ENCODE measurements at places on chromosomes 3 and 15.

- no peak for DNase-seq
Observed at GRCh38 chr3:150261958-150262357, 146.1 kb upstream of the TSC22D2 start.

DNA sequence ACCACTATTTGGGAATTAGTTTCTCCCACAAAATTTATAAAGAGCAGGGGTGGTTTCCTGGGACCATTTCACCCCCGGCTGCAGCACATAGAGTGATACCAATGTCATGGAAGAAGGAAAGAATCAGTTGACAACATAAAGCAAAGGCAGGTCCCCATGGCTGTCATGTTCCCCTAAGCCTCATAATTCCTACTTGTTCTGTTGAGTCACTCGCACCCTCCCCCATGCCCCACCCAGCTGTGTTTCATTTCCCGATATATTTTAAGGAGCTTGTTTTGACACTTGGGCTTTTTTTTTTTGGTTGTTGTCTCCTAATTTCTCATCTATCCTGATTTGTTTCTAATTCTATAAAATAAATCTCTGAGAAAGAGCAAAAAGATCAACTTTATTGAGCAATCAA, 24.9 kb downstream of the ERC2 start:
- no peak for DNase-seq

DNA sequence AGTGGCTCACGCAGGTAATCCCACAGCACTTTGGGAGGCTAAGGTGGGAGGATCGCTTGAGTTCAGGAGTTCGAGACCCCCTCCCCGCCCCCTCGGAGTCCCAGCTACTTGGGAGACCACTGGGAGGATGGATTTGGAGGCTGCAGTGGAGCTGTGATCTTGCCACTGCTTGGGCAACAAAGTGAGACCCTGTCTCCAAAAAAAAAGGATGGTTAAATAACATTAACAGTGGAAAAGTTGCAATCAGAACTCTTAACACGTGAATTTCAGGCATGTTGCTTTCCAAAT, 1.4 kb upstream of the TMEM87A start:
- no peak for DNase-seq

- DNase-seq, result peak; percentile 49
Observed at GRCh38 chr3:133956353-133956752, 60.7 kb upstream of the RAB6B start.

- no peak for DNase-seq
Observed at GRCh38 chr3:186540835-186541226, 3.3 kb downstream of the CRYGS start.

DNA sequence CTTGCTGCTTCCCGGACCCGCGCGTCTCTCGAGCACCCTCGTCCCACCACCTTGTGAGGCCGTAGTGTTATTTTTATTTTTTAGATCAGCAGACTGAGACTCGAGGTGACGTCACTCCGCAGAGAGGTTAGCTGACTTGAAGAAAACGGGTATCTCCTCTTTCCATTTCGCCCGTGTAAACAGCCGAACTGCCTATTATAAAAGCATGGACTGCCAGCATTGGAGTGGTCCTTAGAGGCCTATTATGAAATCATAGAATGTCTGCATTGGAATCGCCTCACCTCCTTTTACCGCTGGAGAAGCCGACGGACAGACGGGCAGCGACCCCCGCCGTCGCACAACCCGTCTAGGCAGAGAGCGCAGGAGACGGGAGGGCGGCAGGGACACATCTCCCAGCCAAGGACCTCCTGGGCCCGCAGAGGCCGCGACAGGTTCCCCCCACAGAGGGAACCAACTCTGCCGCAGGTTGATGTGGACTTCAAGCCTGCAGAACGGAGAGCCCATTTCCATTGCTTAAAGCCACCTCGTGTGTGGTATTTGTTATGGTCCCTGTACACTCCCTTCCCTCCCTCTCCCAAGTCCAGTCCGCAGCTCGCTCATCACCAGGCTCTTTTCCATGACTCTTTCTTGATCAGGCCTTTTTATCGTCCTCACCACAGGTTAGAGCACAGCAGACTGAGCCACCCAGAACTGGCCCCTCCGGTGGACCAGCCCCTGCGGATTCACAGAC, 540 bp upstream of the PPP1R2 start:
- peak; percentile 2 for DNase-seq

GRCh38 chr3:79729096-79729495, 38.7 kb downstream of the ROBO1 start:
- DNase-seq, result no peak

- DNase-seq, result no peak
Observed at GRCh38 chr3:15449489-15450224, 22.3 kb downstream of the EAF1 start.

GRCh38 chr15:65386886-65387285, 9.1 kb upstream of the IGDCC3 start:
- DNase-seq, result no peak

GRCh38 chr15:32718821-32719716, 1.3 kb downstream of the GREM1 start:
- no peak for DNase-seq

DNA sequence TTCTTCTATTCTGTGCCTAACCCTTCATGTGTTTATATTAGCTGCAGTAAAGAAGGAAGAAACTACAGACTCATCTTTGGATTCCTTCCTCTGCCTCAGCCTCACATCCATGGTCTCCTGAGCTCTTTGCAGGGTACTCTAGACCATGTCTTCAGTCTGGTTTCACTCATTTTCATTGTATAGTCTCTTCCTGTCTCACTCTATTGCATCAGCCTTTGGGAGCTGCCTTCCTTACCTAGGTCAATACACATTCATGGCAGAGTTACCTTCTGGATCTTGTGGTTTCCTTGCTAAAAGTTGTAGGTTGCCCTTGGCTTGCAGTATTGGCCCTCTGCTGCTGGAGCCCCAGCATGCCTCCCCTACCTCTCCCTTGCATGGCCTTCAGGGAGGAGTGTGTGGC, 31.5 kb upstream of the SCAANT1 start:
- DNase-seq, result no peak

DNA sequence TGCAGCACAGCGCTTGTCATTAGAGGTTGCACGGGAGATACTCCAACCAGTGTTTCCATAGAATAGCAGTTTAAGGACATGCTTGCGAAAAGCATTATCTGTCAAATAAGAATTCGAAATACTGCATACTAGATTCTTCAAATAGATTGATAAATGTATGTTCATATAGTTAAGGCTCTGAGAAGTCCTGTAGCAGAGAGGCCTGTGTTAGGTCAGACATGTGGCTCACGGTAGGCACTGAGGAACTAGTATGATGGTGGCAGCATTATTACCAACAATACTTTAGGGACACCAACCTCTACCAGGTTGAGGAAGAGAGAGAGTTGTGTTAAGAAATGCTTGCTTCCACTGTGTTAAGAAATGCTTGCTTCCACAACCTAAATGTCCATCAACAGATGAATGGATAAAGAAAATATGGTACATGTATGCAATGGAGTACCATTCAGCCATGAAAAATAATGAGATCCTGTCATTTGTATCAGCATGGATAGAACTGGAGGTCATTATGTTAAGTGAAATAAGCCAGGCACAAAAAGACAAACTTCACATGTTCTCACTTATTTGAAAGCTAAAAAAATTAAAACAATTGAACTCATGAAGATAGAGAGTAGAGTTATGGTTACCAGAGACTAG, 14.9 kb downstream of the MTMR14 start:
- DNase-seq, result no peak

DNA sequence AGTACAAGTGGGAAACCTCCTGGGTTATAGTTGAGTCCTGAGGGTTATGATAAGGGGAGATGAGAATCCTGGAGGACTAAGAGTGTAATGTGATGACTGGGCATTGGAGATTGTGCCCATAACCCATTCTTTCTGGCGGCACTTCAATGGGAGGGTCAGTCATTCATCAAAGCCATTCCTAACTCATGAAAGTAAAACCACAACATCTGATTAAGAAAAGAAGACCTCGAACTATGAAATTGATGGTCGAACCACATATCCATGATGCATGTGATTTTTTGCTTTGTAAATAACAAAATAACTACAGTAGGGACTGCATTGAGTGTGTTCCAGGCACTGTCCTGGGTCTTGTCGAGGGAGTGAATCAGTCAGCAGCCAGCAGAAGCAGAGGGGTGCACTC, 215.1 kb downstream of the SHQ1 start:
- DNase-seq, result no peak

GRCh38 chr3:82978368-82978767, 1216.9 kb upstream of the GBE1 start:
- DNase-seq, result no peak

GRCh38 chr3:27990324-27990723, 251.1 kb upstream of the CMC1 start:
- no peak for DNase-seq

DNA sequence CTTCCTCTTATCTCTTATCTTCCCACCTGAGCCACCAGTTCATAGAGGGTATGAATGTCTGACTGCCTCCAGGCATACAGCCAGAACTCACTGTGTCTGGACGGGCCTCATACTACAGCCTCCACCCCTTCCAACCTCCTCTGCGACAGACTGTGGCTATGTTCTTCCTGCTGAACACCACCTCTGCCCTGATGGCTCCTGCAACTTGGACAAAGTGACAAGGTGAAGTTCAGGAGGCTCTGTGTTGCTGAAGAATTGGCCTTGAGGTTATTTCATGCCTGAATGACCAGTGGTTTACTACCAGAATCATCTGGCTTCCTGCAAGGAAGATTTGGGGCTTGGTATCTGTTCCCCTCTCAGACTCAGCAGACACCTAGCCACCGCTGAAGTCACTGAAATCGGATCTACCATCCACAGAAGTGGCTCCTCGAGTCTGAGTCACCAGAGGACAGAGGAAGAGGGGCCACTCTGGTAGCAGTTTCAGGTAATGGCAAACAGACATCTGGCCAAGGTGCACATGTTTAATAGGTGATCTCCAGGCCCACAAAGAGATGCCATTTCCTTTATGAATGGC, 14.2 kb upstream of the ULK3 start:
- no peak for DNase-seq

GRCh38 chr3:3170998-3171397, 8.5 kb downstream of the CRBN start:
- no peak for DNase-seq

DNA sequence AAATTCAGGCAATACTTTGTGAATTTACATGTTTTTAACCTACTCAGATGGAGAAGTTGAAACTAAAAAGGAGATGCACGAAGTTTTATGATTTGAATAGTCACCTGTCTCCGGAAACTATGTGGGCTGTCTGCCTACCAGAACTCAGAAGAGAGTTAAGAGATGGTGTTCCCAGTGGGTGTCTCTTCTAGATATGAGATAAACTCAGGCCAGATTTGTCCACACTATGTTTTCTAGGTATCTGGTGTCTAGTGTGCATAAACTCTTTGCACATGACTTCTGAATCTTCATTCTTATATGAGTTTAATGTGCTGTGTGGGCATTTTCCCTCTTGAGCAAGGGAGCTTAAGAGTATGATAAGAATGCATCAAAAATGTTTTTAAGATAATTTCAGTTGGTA, 222.8 kb downstream of the FOXP1 start:
- no peak for DNase-seq

- DNase-seq, result no peak
Observed at GRCh38 chr3:171230865-171231264, 204.3 kb upstream of the SLC2A2 start.

GRCh38 chr3:143653935-143654334, 194.3 kb downstream of the SLC9A9 start:
- no peak for DNase-seq

DNA sequence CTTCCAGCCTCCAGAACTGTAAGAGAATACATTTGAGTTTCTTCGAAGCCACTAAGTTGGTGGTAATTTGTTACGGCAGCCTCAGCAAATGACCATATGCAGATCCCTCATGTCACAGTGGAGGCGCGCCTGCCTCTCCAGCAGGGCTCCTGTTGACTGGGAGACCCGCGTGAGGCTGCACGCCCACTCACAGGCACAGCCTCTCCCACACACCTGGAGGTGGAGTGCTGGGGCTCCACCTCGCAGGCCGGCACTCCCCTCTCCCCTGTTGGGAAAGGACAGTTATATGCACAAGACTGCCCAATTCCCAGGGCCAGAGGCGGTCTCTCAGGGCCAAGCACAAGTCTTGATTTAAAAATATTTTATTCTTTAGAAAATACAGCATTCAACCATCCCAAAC, 2.8 kb upstream of the TLR9 start:
- DNase-seq, result no peak

DNA sequence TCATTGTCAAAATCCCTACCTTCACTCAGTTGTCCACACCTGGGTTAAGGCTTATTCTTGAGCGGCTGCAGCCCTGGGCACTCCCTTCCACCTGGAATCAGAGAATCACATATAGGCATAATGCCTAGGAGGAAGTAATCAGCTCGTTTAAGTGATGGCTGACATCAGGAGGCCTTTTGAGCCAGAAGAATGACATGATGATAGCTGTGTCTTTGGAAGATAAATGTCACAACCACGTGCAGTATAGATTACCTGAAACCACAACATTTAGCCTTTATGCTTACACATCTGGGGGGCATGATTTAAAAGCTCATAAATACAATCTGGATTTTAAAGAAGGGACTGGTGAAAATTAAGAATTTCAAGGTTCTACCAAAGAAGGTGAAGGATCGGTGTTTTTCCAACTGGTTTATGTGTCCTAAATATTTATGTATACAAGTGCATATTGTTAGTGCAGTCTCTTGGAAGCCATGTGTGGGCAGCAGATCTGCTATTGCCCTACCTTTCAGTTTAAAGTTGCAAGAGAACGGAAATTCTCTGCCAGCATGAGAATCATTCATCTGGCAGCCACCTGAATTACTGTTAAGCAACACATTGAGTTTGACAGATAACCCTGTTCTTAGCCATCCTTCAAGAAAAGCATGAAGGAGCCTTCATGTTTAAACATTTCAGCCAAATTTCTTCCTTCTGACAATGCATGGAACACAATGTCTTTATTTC, 163.4 kb upstream of the NR2E3 start:
- DNase-seq, result no peak

- DNase-seq, result peak; percentile 12
Observed at GRCh38 chr15:31869686-31870307, 160.5 kb upstream of the CHRNA7 start.

GRCh38 chr3:38141952-38142273, 3.5 kb downstream of the MYD88 start:
- DNase-seq, result no peak

GRCh38 chr3:30620402-30621360, 14.3 kb downstream of the TGFBR2 start:
- no peak for DNase-seq

DNA sequence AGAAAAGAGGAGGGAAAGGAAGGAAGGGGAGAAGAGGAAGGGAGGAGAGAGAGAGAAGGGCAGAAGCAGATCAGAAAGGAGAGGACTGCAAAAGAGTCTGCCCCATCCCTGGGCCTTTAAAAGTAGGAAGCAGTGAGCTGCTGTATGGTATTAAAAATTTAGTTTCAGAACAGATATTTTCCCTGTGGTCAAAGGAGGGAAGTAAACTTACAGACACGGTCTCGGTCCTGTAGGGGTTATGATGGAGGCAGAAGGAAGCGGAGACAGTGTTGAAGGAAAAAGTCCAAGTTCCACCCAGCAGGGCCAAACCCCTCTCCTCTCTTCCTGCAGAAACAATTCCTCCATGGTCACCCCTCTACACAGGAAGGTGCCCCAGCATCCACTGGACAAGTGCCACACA, 122.0 kb upstream of the PROK2 start:
- no peak for DNase-seq

- DNase-seq, result no peak
Observed at GRCh38 chr3:104764496-104764895, 602.2 kb upstream of the ALCAM start.
